ENCODE measurements at places on chromosomes 3 and 15.

GRCh38 chr3:62607287-62608029, 234.1 kb upstream of the FEZF2 start:
- DNase-seq: peak; percentile 59

DNA sequence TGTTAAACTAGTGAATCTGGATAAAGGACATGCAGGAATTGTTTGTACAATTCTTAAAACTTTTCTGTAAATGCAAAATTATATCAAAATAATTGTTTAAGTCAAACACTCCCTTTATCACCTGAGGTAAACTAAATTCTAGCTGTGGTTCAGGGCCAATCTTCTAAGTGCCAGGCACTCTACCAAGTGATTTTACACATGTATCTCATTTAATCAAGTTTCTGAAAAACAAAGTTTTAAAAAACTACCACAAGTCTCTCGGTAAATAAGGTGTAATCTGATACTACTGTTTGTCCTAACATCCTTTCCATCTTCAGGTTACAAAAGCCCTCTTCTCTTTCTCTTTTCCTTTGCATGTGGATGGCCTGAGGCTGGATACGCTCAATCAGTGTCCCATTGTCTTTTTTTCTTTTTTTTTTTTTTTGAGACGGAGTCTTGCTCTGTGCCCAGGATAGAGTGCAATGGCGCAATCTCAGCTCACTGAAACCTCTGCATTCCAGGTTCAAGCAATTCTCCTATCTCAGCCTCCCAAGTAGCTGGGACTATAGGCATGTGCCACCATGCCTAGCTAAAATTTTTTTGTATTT, 19.3 kb downstream of the IFT80 start:
- DNase-seq: no peak

DNA sequence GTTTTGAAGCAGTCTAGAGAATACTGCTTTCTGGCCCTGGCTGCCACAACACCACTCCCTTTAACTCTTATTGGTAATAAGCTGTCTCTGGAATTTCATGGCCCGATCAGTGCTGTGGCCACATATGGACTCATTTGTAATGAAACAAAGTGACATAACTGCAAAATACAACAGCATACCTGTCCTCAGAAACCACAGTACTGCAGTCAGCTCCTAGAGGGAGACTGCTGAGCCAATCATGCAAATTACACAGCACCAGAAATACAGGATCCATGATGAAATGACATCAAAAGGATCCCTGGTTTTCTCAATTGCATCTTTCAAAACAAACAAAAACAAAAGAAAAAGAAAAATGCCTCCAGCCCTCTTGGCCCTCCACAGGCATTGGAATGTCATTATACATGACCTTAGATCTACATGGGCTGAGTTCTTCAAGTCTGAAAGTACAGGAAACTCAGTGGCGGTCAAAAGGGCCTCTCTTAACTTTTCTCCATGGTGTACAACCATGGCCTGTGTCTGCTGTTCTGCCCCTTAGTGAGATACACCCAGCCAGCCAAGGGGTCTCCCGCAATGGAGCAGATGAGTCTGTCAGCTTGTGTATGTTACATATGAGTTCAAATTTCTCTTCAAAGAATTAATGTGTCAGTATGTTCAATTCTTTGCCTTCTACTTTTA, 24.9 kb upstream of the KBTBD12 start:
- DNase-seq: peak; percentile 39

GRCh38 chr3:126780666-126781065, 76.6 kb downstream of the CHCHD6 start:
- DNase-seq: no peak

- no peak for DNase-seq
Observed at GRCh38 chr3:45191424-45191823, 34.7 kb downstream of the TMEM158 start.

DNA sequence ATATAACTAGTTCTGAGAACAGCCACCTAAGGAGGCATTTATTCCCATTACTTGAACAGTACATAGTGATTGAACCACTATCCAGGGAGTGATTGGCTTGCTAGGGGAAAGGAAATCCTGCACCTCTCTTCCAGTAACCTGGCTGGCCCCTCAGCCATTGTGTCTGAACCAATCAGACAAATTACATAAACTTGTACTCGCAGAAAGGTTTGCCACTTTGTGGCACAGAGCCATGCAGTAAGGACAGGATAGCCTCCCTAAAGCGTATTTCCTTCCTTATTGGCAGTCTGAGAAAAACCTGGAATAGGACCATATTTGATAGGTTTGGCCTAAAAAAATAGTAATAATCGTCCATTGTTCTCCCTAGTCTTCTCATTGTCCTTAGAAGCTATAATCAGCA, 19.0 kb downstream of the CMSS1 start:
- no peak for DNase-seq

GRCh38 chr3:177610262-177610661, 413.0 kb upstream of the TBL1XR1 start:
- DNase-seq: no peak

GRCh38 chr15:63238171-63238570, 39.2 kb upstream of the APH1B start:
- no peak for DNase-seq

DNA sequence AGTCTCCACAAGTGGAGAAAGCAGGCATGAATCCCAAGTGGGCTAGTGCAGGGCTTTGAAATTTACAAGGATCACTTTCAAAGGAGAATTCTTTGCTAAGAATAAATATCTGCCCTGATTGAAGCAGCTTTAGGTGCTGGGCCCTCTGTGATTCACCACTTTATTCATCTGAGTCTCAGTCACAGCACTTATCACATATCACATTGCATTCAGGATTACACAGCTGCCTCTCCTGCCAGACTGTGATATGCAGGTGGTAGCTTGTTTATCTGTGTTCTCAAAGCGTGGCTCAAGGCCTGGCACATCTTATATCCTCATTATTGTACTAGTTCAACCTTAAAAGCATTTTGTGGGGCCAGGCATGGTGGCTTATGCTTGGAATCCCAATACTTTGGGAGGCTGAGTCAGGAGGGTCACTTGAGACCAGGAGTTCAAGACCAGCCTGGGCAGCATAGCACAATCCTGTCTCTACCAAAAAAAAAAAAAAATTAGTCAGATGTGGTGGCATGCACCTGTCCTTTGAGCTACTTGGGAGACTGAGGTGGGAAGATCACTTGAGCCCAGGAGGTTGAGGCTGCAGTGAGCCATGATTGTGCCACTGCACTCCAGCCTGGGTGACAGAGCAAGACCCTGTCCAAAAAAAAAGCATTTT, 156.9 kb upstream of the EIF1B start:
- no peak for DNase-seq

- DNase-seq: peak; percentile 65
Observed at GRCh38 chr3:15606434-15606891, 4.9 kb downstream of the BTD start.

DNA sequence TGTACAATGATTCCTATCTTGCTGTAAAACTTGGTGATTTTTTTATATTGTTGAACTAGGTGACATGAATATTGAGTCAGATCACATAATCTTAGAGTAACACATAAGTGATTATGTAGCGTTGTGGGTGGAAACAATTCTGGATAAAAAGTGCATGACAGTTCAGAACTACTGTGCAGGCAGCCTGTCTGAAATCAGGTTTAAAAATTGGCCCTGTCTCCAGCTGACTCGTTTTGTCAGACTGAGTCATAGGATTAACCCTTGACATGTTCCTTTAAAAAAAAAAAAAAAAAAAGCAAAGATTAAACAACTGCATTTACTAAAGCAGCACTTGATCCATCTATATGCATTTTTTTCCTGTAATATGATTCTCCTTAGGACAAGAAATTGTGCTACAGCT, 160.0 kb upstream of the CGNL1 start:
- DNase-seq: peak; percentile 41

- DNase-seq: no peak
Observed at GRCh38 chr3:73385568-73385967, 239.2 kb downstream of the PDZRN3 start.

GRCh38 chr3:72427624-72428023, 420.6 kb downstream of the SHQ1 start:
- DNase-seq: no peak

GRCh38 chr15:98513428-98513986, 134.8 kb upstream of the IGF1R start:
- DNase-seq: peak; percentile 73

DNA sequence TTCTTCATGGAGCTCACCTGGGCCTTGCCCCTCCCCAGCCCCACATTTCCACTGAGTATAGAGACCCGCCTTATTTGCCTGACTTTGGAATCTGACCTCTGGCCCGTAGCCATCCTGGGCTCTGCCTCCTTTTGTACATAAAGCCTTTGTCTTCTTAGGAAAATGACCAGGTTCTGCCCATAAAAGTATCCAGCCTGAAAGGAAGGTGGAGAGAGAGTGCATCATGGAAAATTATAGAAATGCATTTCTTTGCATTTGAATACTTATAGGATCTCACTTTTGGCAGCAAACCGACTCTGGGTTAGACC, 3.6 kb upstream of the SH2D7 start:
- DNase-seq: no peak

GRCh38 chr3:173676094-173676493, 278.6 kb downstream of the NLGN1 start:
- DNase-seq: no peak

DNA sequence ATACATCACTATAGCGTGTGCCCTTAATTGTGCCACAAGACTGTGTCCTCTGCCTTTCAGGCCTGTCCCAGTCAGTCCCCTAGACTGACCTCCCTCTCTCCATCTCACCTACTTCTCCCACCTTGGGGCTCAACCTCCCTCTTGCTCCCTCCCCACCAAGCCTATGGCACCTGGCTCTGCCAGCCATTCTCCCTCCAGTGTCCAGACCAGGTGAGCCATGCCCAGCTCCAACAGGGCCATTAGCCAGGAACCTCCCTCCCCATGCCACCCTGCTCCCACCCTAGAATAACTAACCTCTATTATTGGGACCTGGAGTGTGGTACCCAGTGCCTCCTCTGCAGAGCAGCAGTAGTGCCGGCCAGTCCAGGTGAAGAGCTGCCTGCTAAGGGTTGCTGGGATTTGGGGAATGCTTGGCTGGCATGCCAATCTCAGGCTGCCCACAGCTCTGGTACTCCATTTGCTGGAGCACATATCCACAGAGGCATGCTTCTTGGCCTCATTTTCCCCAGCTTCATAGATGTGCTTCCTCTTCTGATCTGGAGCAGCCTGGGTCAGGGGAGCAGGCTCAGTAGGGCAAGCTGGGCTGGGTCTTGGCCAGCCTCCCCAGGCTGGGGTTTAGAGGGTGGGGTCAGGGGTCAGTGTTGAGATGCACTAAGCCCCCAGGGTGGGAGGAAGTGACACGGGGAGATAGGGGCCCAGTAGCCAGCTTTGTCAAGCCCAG, 38.8 kb downstream of the SAXO2 start:
- DNase-seq: no peak

DNA sequence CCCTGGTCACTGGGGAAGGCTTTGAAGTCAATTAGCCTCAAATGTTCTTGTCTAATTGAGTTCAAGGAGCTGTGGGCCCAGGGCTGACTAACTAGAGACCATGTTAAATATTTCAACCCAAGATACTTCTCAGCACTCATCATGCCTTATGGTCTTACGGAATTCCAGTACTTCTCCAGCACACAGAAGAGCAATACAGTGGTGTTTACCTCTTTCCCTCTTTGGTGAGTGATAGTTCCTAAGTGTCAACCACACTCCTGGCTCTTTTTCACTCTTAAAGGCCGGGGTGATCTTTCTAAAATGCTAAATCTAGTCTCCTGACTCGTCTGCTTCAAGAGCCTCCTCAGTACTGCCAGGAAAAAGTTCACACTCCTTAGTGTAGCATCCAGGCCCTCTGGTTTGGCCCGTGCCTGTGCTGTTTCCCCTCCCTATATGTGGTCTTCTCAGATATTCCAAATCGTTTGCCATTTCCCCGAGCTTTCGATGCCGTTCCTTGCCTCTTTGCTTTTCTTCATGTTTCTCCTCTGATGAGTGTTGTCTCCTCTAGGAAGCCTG, 4.7 kb downstream of the MYZAP start:
- DNase-seq: no peak

GRCh38 chr3:18611991-18612390, 186.9 kb upstream of the SATB1 start:
- no peak for DNase-seq

DNA sequence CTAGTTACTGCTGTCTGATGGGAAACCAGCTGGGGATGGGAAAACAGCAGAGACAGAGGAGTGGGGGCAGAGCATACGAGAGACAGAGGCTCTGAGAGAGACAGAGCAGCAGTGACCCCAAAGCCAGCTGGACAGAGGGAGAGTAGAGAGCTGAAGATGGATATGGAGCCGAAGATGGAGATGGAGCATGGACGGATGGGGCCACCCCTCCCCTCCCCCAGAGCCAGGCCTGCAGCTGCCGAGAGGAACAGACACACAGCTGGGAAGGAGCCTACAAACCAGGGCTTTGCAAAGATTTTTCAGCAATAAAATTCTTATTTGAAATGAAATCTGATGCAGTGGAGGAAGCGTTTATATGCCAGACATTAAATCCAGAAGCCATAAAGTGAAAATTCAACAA, 167.6 kb upstream of the LINGO1 start:
- no peak for DNase-seq

GRCh38 chr15:30997270-30997669, 5.8 kb upstream of the MTMR10 start:
- no peak for DNase-seq

- DNase-seq: peak; percentile 90
Observed at GRCh38 chr3:172749230-172749965, 1.1 kb upstream of the ECT2 start.

GRCh38 chr15:41856716-41857115, 18.1 kb downstream of the PLA2G4B start:
- no peak for DNase-seq

DNA sequence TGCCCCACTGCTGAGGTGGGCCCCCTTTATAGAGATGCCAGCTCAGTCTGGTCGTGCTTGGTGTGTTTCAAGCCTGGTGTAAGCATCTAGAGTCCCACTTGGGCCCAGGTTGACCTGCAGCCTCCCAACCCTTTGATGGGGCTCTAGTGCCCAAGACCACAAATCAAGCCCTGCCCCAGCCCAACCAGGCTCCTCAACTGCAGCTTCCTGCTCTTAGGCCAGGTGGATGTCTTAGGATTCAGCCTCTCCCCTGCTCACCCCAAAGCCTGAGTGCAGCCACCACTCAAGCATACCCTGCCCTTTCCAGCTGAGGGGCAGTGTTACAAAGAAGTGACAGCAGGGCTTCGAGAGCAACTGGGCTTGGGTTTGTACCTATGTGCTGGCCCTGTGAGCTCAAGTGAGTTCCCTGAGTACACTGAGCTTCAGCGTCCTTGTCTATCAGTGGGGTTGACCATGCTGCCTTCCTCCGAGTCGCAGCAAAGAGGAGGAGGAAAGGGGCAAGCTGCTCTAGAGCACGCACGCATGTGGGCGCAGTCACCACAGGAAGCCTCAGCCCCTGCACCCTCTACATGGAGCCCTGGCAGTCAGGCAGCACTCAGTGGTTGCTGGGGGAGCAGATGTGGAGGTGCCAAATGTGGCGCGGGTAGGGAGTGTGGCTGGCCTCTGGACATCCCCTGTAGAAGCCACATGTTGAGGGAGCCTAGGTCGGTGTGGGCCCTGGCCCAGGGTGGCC, 120.7 kb downstream of the EEFSEC start:
- no peak for DNase-seq

GRCh38 chr3:149180057-149180573, 41.5 kb downstream of the CP start:
- peak; percentile 100 for DNase-seq

- no peak for DNase-seq
Observed at GRCh38 chr3:186098740-186099139, 10.1 kb downstream of the ETV5 start.

All from fibroblast of gingiva (primary cell).